ENCODE measurements at places on chromosomes 2 and 18.

DNA sequence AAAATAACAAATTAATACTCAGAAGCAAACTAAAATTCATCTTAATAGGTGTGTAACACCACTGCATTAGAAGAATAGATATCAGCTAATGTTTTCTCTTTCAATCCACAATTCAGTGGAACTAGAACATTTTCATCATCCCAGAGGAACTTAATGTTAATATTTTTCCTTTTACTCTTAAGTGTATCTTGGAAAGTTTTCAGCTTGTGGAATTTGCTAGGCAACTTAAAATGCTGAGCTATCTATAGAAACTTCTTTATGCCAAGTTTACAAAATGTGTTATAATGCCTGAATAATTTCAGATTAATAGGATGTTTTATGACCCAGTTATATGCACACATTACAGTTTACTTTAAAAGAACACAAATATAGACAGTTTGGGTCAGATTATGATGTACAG, 86.6 kb upstream of the FAM237A start:
- peak; percentile 6 for DNase-seq

- peak; percentile 76 for DNase-seq
These were observed 2.4 kb downstream of the MARS2 start for GRCh38 chr2:197707316-197708213.

DNA sequence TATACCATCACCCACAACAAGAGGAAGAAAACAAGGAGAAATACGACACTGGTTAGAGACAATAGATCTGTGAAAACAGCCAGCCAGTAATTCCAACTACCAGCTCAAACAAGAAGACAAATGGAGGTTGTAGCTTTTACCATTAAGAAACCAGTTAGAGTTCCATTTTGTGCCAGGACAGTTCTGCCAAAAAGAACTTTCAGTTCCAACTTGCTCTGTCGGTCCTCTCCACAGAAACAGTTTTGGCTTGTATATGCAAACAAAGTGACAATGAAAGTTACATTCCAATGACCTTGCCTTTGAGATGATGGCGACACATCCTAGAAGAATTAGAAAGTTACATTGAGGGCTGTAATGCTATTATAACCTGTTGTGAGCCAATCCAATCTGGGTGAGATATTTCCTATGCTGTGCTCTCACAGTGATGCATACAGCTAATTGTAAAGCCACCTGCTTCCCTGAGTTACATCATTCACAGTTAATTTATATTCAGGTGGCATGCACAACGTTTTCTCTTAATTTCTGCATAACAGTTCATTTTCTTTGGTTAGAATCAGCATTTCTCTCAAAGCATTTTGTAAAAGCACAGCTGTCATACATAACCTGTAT, 1378.4 kb upstream of the PIK3C3 start:
- no peak for DNase-seq

GRCh38 chr2:240768216-240768615, 51.8 kb downstream of the KIF1A start:
- no peak for DNase-seq

GRCh38 chr2:216649574-216649973, 16.4 kb downstream of the IGFBP2 start:
- no peak for DNase-seq

GRCh38 chr2:216499641-216500218, 1.1 kb downstream of the RPL37A start:
- DNase-seq, result no peak

- no peak for DNase-seq
These were observed 66.3 kb upstream of the GATA6 start for GRCh38 chr18:22102953-22103646.

DNA sequence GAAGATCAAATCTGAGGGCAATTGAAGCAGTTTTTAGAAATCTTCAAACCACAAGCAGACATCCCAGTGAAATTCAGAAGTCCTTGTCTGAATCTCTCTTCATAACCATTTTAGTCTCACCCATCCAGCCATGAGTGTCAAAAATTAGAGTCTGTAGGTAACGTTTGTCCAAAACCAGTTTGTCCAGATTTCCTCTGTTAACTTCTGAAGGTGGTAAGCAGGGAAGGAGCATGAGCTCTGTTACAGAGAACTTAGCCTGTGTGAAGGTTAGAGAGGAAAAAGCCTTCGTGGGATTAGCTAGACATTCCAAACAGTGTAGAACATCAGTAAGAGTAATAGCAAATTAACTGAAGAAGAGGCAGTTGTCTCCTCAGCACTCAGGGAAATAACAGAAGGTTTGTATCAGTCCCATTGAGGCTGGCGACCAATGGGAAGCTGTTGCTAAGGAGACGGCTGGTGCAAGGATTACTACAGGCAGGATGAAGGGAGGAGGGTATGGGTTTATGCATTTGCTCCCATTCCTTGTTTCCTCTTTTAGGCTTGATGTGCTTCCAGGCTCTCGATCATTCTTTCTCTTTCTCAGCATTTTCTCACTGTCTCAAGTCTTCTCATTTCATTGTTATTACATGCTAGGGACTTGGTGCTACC, 8.7 kb upstream of the GPR155 start:
- DNase-seq, result no peak

- DNase-seq, result peak; percentile 76
These were observed 210.5 kb downstream of the SH3RF3 start for GRCh38 chr2:109339519-109339966.

- no peak for DNase-seq
These were observed 37.4 kb downstream of the LYPD6B start for GRCh38 chr2:149075853-149076252.

GRCh38 chr2:105373895-105374401, 24.9 kb downstream of the FHL2 start:
- DNase-seq, result no peak

DNA sequence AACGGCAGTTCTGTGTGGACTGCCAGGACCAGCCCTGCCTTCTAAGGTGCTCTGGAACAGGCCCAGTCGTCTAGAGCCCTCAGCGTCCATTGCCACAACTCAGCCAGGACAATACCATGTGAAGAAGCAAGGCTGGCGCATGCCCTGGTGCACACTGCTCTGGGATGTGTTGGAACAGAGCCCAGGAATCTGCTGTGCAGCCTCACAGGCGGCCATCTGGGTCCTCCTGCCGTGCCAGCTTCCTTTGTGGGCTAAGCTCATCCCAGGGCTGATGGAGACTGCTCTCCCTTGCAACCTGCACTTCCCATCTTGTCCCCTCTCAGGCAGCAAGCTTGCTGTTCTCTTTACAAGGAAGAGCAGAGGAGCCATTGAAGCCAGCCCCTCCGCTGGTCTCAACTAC, 246.4 kb upstream of the PXDN start:
- peak; percentile 14 for DNase-seq

DNA sequence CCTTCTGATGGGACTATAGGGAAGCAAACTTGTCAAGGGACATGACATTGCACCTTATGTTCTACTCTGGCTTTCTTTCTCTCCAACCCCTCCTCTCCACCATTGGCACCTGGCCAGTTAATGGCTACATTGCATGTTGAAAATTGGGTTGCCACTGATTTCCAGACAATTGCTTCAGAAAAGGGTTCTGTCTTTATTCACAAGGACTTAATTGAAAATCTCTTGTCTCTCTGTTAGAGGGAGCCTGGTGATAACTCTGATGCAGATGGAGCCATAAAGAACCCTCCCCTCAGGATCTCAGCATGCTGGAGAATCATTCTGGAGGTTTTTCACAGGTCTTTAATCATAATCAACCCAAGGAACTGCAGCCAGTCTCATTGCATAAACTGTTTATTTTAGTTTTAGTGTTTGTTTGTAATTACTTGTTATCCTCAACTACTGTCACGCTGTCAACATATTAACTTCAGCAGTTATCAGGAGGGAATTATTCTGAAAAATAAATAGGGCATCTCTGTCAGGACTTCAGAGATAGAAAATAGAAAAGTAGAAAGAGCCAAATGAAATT, 316.8 kb downstream of the RIT2 start:
- DNase-seq, result no peak

DNA sequence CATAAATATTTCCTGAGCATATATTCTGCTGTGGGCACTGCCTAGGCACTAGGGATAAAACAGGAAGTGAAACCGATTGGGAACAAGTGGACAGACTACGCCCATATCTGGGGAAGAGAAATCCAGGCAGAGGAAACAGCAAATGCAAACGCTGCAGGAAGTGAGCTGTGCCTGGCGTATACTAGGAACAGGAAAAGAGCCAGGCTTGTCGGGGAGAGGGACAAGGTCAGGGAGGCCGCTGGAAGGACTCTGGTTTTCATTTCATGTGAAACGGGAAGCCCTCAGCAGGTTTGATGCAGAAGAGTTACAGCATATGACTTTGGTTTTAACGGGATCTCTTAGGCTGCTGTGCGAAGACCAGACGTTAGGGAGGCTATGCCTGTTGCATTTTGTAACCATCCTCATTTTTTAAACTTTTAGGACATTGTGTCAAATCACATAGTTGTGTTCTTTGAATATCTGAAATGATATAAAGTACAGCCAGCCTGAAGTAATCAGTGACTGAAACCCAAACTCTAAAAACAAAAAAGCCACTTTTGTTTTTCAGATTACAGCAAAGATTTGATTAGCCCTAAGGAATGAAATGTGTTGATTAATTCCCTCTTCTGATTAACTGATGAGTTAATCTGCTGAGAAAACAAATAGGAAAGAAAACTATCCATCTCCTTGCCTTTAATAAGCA, 110.2 kb upstream of the PIEZO2 start:
- DNase-seq, result no peak
